ENCODE measurements at places on chromosomes 16 and 17.

GRCh38 chr16:88634994-88635670 lies 3.2 kb upstream of the IL17C start:
- DNase-seq: peak; percentile 32

GRCh38 chr17:77311371-77311981 lies 170.7 kb downstream of the SEC14L1 start:
- no peak for DNase-seq

- DNase-seq: peak; percentile 93
Measured at GRCh38 chr17:8922451-8922850, 43.1 kb downstream of the PIK3R5 start.

- peak; percentile 89 for DNase-seq
Measured at GRCh38 chr17:35082073-35082657, 18.7 kb upstream of the RFFL start.

All from RPMI7951 (cell line).